Hair follicle dermal papilla cell (primary cell): ENCODE measurements at places on chromosomes 6 and 20. TPM values are rescaled to one million over a fixed set of nuclear protein-coding genes. Genes with fewer than 3 reads are reported as not detected.

Gene COL20A1
- total RNA-seq: not detected in 2 replicates

Gene STK38
- total RNA-seq: 36.1 and 36.5 TPM in 2 replicates

Gene MAFB
- 13.5 and 13.8 TPM in 2 replicates for total RNA-seq

Gene FAM217A
- 0.16 TPM in 1 of 2 replicates, not detected in the other for total RNA-seq

Gene PCSK2
- total RNA-seq: 0.32 TPM in 1 of 2 replicates, not detected in the other
